Stimulated activated CD4-positive, alpha-beta T cell treated with anti-CD3 and anti-CD28 coated beads, Interleukin-12 subunit alpha, Interleukin-12 subunit beta, amount 100 ng/mL, for 48 hours (primary cell): ENCODE measurements at places on chromosomes 7 and 10.

DNA sequence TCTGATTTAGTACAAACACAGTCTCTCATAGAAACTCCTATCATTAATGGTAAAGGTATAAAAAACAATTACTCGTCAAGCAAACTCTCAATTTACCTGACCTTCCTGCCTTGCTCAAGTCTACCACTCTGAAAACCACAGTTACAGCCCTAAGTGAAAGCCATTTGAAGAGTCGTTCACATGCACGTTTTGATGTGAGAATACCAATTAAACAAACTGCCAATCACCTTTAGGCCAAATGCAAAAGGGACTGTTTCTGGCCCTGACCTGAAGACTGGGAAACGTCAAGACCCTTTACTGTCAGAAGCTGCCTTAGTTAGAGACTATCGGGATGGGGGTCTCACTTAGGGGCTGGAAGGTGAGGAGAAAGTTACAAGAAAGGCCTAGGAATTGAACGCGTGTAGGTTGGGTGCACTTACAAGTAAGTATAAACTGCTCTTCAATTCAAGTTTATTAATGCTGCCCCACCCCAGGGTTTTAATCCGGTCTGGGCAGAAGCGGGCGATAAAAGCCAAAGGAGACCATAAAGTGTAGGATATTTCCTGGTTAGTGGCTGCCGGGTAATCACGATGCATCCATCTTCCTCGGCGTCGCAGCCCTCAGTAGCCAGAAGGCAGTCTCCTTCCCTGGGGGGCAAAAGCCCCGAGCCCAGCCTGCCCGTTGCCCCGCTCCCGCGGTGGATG, 935 bp downstream of the TM9SF3 start:
- no peak for DNase-seq

DNA sequence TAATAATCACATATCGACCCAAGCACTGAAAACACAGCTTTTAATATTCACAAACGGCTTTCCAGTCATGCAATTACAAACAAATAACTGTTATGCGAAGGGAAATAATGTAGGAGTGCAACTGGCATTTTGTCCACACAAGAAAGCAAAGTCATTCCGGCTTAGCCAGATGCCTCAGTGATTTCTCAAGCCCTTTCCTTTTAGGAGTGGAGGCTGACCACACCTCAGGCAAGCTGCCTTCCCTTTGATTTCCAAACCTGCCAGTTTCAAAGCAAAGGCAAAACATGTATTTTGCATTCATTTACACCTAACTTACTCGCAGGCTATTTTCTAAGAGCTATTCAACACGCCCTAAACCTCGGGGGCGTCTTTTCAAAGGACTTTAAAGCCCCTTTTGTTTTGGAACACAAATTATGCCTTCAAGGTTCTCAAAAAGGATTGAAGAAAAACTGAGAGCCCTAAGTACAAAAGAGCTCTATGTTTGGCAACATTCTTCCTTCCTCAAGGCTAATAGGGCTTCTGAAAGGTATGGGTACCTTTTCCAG, 109.6 kb downstream of the CPXM2 start:
- DNase-seq, result no peak

GRCh38 chr10:120051671-120052070, 159.1 kb downstream of the SEC23IP start:
- no peak for DNase-seq

GRCh38 chr7:83271212-83272099, 108.8 kb upstream of the PCLO start:
- no peak for DNase-seq

- DNase-seq, result no peak
Measured at GRCh38 chr10:47296156-47296894, 3.7 kb upstream of the GDF10 start.

DNA sequence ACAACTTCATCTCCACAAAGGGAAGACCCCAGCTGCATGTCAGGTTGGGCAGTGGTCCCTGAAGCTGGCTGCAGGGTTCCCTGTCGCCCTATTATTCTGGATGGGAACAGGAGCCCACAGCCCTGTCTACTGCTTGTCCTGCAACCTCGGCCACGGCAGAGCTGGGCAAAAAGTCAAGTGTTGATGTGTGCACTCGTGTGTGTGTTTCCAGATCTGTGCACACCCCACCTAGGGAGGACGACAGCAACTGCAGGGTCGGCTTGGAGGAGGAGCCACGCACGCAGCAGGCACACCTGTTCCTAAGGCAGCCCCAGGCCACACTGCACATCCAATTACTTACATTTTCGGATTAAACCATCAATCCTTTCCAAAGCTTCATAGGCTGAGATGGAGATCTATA, 23.6 kb downstream of the PITRM1 start:
- DNase-seq, result no peak

DNA sequence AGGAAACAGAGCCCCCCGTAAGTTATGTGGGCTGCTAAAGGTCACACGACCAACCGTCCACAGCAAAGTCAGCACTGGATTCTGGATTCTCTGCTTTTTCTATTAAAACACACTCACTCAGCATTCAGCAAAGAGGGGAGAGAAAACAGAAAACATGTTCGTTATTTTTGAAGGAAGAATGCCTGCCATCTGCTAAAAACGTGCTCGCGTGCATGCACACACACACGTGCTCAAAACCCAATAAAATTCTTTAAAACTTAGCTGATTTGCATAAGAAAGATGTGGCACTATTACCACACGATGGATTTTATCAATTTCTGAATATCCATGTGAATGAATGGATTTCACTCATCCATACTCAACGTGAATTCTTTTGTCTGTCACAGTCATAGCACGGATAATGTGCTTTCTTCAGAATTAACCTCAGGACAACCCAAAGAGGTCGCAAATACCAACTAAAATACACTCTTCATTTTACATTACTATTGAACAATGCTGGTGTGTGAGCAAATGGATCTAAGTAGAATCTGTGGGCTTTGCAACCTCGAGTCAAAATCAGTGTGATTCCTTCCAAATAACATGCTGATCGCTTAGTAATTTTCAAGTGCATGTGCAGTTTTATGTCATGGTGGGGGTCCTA, 40.8 kb downstream of the NRP1 start:
- no peak for DNase-seq

DNA sequence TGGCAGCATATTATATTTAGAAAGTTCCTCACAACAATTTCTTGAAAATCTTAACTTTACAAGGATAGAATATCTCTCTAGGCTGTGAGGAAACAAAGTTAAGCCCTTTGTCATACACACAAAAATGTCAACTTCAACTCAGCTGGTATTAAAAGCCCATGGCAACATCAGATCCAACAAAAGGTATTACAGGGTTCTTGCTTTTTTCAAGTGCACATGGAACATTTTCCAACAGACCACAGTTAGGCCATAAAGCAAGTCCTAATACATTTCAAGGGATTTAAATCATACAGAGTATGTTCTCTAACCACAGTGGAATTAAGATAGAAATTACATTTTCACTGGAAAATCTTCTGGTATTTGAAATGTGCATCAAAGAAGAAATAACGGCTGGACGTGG, 71.9 kb upstream of the OIT3 start:
- DNase-seq, result no peak

DNA sequence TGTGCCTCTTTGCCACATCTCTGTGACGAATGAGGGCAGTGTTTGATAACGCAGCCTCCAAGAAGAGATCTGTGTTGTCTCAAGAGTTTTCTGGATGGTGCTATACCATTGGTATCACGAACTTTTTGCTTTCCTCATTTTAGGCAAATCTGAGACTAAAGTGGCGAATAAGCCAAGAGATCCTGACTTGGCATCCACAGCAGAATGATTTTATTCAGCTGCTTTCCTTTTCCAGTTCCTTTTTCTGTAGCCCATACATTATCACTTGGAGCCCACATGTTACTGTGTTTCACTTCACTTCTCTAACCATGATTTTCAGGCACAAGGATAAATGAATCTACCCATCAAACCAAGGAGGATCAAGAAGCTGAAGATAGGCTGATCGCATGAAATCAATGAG, 177.9 kb upstream of the PTN start:
- no peak for DNase-seq

DNA sequence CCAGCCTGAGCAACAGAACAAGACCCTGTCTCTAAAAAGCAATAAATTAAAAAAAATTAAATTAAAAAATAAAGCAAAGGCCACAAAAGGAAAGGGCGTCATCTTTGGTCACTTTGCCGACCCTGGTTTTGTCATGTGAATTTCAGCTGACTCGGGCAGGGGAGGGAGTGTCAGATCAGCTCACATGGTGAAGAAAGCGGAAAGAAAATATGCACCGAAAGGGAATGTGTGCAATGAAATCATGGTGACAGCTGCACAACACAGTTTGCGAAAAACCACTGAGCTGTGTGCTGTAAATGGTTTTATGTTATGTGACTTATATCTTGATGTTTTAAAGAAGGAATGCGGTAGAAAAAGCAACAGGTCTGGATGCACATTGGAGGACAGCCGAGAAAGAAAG, 39.8 kb downstream of the RCC1L start:
- no peak for DNase-seq

- no peak for DNase-seq
Measured at GRCh38 chr10:86191166-86191565, 175.4 kb downstream of the GRID1 start.

DNA sequence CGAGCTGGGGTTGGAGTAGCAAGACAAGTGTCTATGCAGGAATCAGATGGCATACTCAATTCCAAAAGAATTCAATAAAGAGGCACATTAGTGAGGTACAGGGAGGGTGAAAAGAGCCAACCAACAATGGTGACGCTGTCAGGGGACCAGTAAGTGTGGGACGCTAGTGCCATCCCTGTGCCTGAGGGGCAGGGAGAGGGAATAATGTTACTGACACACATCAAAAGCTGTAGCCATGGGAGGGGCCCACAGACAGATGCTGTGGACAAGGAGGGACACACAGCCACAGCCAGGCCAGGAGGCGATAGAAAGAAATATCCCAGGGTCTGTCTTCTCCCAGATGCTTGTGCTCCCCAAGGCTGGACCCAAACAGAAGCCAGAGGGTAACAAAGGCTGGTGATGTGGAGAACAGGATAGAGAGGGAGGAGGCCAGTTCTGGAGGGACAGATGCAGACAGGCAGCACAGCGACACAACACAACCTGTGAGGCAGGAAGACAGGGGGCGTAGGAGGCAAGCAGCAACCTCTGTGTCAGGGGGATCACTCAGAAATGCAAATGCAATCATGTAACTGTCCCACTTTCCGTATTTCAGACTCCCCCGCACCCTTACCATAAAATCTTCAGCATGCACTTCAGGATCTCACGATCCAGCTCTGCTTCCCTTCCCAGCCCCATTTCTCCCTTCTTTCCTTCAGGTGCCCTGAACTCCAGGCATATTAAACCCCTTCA, 240.5 kb upstream of the FZD8 start:
- DNase-seq, result no peak

GRCh38 chr10:77520995-77521394, 116.6 kb downstream of the KCNMA1 start:
- DNase-seq, result no peak

GRCh38 chr10:114825513-114826253, 4.1 kb downstream of the FHIP2A start:
- no peak for DNase-seq

- no peak for DNase-seq
Measured at GRCh38 chr7:55032069-55032699, 13.4 kb downstream of the EGFR start.

DNA sequence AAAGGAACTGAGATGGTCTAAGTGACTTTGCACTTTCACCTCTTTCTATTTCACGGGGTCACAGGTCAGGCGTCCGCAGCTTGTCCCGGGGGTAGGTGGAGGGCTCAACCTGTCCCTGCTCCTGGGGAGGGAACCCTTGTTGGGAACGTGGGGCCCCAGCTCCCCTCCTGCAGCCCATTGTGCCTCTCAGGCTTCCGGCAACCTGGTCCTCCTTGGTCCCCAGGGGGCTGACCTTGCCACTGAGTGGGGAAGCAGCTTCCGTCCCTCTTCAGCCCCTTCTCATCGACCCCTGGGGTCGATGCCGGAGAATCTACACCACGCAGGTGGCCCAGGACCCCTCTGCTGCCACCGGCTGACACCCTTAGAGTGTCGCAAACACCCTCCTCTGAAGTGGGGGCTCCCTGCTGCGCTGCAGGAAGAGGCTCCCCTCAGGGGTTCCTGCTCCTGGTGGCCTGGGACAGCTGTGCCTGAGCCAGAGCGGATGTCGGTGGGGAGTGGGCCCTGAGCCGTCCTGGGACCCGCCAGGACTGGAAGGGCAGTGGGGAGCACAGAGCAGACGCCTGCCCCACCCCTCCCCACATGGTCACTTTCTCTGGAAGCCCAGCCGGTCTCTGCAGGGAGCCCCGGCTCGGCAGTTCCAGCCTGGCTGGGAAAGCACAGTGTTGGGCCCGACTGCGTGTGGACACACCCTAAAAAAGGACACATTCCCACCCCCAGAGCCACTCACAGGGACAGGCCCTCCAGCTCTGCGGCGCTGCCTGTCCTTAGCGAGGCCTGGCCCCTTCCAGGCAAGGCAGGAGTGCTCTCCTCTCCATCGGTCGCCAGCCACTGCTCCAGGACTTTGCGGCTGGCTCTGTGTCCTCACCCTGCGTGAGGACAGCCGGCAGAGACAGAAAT, 357.5 kb upstream of the SHH start:
- no peak for DNase-seq

DNA sequence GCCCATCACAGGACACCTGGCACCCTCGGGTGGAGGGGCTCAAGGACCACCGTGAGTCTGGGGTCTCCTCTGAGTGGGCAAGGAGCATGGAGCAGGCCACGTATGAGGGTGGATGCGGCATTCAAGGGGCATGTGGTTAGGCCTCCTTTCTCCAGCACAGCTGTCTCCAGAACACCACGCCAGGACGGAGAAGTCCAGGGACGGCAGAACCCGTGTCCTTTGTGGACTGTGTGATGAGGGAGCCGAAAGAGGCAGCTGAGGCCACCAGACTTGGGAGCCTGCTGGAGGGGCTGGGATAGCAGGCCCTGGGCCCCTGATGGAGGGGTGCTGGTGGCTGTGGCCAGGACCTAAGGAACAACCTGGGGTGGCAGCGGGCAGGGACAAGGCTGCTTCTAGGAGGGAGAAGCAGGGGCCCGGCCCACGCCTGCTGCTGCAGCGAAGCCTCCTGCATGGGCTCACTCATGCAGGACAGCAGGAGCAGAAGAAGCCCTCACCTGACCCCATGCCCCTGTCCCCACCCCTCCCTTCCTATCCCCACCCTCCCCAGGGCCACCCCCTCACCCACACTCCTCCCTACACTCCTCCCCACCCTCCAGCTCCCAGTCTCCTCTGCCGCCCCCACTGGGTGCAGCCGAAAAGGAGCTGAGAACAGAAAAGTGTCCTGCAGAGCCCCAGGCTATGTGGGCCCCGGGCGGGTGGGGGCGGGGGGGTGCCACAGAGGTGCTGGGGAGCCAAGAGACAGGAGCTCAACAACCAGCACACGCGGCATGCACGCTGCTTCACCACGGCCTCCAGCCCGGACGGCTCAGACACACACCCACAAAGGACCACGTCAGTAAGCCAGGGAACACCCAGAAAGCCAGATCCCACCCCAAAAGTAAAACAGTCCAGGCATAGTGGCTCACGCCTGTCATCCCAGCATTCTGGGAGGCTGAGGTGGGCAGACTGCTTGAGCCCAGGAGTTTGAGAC, 29.7 kb downstream of the ZFAND2A start:
- DNase-seq, result no peak

GRCh38 chr10:24982319-24983112, 30.1 kb upstream of the PRTFDC1 start:
- DNase-seq, result no peak

GRCh38 chr10:100014071-100014762, 4.5 kb upstream of the DNMBP start:
- DNase-seq, result no peak

- no peak for DNase-seq
Measured at GRCh38 chr7:18461785-18462467, 33.6 kb upstream of the HDAC9 start.

GRCh38 chr10:124453960-124454610, 4.2 kb upstream of the NKX1-2 start:
- DNase-seq, result no peak
